ENCODE measurements at places on chromosomes 5 and 9.
A peak's percentile ranks its signal among the peaks of the same experiment; 100 is the strongest.

GRCh38 chr9:99034149-99034548, 70.8 kb upstream of the TGFBR1 start:
- no peak for DNase-seq

GRCh38 chr9:9820436-9820835, 792.4 kb downstream of the PTPRD start:
- DNase-seq: no peak

GRCh38 chr5:119353686-119354366, 2.0 kb upstream of the TNFAIP8 start:
- DNase-seq: no peak

DNA sequence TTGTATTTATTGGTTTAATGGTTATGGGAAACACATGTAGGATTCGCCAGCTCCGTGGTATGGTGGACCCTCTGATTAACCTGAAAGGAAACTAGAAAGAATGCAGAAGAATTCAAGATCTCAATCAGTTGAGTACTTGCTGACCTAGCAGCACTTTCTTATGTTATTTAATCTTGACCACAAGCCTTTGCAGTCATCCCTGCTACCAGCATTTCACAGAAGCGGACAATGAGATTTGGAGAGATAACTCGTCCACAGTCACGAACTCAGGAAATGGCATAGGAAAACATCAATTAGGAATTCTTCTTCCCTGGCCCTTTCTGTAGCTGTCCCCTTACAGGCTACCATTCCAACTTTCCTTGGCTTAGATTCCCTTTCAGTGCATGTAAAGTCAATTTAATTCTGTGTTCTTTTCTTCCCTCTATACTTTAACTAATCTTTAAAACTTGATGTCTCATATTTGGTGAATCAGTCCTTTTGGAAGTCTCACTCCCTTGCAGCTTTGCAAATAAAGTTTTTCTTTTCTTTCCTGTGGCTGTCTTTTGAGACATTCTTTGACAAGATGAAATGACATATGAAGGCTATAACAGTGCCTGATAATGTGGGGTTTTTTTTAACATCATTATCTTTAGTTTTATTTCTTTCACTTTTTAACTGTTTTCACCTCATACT, 1.3 kb upstream of the SLC44A1 start:
- DNase-seq: no peak

DNA sequence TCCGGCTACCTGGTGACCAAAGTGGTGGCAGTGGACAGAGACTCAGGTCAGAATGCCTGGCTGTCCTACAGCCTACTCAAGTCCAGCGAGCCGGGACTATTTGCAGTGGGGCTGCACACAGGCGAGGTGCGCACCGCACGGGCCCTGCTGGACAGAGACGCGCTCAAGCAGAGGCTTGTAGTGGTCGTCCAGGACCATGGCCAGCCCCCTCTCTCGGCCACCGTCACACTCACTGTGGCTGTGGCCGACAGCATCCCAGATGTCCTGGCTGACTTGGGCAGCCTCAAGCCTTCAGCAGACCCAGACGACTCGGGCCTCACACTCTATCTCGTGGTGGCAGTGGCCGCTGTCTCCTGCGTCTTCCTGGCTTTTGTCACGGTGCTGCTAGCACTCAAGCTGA, 2.1 kb downstream of the PCDHGA4 start:
- DNase-seq: no peak

DNA sequence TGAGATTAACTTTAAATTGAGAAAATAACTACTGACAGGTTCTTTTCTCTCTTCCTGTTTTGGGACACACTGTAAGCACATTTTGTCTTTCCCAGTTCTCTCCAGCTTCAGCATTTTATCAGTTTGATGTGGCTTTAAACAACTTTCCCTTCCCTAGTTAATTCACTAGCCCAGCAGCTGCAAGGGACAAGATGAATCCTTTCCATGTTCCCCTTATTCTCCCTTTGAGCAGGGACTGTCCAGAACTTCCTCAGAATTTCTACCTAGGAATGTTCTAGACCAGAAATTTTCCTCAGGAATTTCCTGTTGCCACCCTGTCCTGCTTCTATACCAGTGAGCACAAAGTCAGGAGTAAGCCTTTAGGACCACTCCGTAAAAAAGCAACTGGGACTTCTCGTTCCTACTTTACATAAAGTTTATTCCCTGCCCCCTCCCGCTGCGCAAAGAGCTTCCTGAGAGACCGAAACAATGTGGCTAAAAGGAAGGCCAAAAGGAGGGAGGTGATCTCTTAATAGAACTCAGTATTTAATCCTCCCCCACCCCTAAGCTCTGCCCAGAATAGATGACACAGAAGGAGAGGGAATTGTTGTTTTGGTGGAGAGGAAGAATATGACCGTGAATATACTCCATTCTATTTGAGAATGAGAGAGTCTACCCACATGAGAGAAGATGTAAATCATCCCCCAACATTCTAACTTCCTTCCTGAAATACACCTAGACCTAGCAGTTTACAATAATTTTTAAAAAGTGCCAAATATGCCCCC, 61.9 kb downstream of the GLIS3 start:
- peak; percentile 91 for DNase-seq

DNA sequence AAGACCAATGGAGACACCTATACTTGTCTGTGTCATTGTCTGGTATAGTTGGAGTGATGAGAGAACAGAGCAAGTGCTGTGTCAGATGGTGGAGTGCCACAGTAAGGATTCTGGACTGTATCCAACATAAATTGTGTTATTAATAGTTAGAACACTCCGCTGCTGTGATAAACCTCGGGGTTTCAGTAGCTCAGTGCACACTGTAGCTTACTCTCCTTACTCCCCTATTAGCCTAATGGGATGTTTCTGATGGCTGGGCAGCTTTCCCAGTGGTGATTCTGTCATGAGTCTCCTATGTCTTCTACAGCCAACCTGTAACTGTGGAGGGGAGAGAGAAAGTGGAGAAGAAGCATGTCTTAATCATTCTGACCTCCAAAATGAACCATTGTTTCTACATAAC, 127.6 kb upstream of the PTCH1 start:
- DNase-seq: no peak

DNA sequence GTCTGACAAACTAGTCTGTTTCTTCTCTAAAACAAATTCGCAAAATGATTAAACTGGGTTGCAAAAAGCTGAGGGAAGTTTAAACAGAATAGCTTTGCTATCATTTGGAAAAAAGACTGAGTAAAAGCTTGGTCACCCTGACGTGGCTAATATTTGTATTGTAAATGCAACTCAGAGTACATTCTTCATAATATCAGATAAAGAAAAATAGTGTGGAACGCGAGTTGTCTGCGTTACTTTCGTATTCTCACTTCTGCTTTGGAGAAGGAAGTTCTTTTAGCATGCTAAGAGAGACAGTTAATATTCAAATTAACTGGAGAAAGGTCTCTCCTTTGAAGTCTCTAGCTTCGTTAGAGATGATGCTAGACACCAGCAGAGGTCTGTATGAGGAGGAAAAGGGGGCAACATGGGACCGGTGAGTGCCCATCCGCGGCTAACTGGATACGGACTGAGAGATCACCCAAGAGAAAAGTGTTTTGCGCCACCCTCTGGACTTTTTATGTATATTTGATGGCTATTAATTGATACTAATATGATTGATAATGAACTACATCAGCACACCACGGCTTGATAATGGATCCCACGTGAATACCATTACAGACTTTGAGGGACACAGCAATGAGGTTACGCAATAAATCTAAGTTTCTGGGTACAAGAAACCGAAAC, 2.9 kb upstream of the CNTRL start:
- peak; percentile 37 for DNase-seq

Measured in testis (tissue), 5 donors.